ENCODE measurements at places on chromosomes 13 and 19. TPM values are rescaled to one million over a fixed set of nuclear protein-coding genes. Genes with fewer than 3 reads are reported as not detected.

- DNase-seq: peak; percentile 26
These were observed 8.0 kb upstream of the ZNF358 start for GRCh38 chr19:7507884-7508283.

- peak; percentile 28 for DNase-seq
These were observed 63.4 kb upstream of the LRCH1 start for GRCh38 chr13:46489586-46490023.

GRCh38 chr19:8500158-8500557, 2.3 kb downstream of the PRAM1 start:
- no peak for DNase-seq

DNA sequence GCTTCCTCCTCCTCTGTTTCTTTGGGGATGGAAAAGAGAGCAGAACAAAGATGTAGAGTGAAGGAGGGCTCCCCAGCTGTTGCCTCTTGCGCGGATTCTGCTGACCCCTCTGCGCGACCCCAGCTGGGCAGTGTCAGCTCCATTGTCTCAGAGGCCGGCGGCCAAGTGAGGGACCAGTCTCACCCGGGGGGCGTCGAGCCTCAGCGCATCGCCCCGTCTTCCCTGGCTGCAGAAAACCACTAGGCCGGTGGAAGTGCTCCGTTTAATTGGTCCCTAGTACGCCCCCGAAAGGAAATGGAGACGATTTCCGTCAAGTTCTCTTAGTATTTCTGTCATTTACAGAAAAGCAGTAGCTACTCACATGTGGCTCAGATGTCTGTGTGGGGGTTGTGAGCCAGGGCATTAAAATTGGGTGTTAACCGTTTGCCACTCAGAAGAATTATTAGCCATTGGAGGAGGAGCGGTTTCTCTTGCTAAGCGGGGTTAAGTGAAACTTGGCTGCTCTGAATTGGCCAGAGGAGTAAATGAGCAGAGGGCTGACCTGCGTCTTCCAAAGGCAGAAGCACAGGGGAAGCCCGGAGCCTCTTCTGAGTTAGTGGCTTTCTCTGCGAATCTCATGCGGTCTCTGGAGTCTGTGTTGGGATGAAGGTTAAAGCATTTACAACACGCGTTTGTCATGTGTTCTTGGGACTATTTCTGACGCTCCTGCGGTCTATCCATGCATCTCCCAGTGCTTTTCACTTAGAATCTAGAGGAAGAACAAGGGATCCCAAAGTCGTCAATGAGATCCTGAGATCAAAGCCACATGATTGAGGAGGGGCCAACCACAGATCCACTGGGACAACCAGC, 132.8 kb upstream of the MYO16 start:
- DNase-seq: no peak

DNA sequence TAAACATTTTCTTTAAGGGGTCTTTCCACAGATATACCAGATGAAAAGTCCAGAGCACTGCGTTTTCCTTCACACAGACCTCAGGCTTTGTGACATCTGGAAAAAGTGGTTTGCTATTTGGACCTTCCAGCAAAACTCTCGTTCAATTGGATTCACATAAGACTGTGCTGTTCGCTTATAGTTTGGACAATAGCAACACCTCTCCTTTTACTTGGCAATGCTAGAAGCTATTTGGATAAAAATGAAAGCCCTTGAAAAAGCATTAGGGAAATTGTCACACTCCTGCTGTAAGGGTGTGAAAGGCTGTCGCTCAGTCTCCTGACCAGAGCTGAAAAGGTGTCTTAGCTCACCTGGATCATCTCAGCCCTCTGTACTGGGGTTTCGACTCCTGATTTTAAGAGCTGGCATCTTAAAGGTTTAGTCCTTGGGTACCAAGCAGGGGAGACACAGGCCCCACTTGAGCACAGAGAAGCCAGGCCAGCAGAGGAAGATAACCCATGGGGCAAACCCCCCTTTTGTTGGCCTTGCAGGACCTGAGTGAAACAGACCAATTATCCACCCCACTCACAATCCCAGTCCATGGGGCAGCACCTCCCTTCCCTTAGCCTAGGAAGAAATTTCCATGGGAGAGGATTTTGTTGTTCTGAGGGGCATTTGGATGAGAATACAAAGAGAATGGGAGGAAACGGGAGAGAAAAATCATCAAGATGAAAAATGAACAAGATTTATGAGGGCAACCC, 257.6 kb downstream of the DLEU7 start:
- DNase-seq: no peak

DNA sequence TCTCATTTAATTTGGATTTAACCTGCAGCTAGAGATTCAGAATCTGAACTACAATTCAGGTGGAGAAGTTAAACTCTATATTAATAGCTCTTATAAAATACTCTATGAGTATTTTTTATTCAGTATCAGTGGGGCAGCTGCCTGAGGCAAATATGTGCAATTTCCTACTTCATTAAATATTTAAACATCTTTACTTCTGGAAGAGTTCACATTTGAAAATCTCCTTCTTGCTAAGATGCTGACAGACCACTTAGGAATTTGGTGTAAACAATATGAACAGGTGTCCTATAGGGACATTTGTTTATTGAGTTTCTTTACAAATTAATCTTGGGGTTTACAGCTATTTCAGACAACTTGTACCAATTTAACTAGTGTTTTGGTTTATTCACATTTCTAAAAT, 20.4 kb downstream of the STARD13 start:
- no peak for DNase-seq

GRCh38 chr13:80871481-80871880, 530.6 kb upstream of the SPRY2 start:
- no peak for DNase-seq

GRCh38 chr13:85441364-85441763, 357.9 kb downstream of the SLITRK6 start:
- no peak for DNase-seq

- peak; percentile 54 for DNase-seq
These were observed 6.7 kb upstream of the GNA15 start for GRCh38 chr19:3129112-3129511.

- DNase-seq: no peak
These were observed 20.4 kb downstream of the AMER2 start for GRCh38 chr13:25151626-25152195.

- DNase-seq: no peak
These were observed 5.6 kb upstream of the ARRDC2 start for GRCh38 chr19:18002347-18002850.

DNA sequence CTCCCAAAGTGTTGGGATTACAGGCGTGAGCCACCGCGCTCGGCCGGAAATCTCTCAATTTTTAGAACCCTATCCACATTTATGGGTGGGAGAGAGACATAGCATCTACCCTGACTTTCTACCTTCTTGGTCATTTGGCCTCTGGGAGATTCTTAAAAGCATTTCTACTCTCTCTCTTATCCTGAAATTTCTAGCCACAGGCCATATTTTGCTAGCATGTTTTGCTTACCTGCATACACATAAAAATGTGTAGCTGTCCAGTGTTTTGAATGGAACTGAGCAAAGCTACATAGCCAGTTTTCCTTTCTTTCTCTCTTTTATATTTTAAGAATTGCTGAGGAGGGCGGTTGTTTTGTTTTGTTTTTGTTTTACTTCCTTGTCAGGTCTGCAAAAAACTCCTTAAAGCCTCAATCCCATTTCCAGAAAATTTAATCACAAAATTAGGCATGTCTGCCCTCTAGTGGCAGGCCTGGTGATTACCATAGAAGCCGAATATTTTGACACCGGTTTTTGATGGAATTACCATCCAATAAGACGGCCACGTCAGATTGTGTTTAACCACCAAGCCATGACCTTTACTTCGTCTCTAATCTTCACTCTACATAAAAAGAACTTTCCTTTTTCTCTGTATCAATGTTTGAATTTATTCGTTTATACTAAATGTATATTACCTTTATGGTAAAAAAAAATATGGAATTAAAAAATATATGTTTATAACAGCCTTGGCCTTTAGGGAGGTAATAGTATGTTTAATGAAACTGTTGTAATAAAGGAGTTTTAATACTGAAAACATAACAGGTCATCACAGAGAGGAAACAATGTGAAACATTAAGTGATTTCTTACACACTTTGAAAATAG, 34.4 kb upstream of the OXGR1 start:
- DNase-seq: peak; percentile 60

GRCh38 chr19:42693760-42694350, 46.4 kb downstream of the PSG3 start:
- DNase-seq: no peak

DNA sequence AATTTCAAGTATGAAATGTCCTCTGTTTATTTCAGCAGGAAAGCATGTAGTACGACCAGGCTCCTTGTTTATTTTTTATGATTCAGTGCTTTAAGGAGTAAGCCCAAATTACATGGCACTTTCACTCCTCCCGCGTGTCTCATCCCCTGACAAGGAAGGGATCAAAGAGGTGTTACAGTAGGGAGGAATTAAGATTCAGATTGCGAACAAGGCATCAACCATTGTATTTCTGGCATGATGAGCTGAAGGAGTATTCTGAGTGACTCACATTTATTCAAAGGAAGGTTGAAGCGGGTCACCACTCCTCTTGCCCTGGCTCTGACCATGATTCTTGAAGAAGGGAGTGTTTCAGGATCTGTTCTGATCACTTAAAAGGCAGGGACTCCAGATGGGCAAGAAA, 46.1 kb upstream of the CNMD start:
- DNase-seq: no peak

DNA sequence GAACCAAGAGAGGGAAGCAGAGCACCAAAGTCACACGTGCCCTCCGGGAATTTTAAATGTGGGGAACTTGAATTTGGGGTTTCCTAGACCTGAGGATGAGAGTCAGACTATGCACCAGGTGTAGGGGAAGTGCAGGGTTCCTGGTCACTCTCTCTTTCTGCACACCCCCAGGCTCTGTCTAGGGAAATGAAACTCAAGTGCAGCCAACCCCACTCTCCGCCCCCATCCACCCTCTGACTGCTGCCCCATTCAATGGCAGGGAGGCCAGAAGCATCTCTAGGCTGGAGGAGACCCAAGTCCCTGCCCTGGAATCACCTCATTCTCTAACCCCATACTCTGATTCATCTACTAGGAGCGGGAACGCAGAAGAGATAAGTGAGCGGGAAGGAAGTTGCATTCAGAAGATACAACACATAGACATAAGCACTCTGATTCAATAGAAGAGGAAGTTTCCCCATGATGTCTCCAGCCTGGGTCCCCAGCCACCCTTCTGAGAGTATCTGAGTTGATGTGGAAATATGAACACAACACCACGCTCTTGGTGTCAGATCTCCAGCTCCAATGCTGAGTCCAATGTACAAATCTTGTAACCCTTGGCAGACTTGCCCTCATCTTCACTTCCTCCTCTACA, 4.7 kb upstream of the SIGLEC14 start:
- no peak for DNase-seq

GRCh38 chr13:34533941-34534340, 408.1 kb upstream of the NBEA start:
- no peak for DNase-seq

DNA sequence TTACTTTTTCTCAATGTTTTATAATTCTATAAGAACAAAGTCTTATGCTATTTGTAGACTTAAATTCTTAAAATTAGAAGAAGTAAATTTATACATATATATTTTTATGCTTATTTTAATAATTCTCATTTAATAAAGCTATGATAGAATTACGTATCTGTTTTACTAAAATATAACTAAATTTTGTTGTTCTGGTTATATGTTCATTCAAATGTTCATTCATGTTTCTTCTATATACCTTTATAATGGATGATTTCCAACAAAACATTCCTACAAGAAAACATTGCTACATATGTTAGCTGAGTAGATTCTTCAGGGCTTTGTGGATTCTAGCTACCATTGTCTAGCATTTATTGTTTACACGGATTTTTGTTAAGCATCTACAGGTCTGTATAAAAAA, 634.3 kb upstream of the PCDH20 start:
- no peak for DNase-seq

DNA sequence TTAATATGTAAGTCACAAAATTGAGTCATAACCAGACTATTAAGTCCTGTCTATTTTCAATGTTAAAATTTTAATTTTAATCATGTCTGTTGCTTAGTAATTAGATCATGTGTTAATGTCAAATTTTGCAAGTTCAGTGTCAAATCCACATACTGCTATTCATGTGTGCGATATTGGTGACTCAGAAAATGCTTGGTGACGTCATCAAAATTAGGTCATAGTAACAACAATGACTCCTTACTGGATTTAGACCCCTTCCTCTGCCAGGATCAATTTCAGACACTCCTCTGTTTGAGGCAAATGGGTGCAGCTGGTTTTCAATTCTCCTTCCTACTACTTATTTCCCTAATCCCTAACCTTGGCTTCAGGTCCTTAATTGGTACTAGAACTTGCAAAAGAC, 1394.3 kb upstream of the SLC10A2 start:
- DNase-seq: no peak

GRCh38 chr19:58346961-58347929, 6.0 kb downstream of the A1BG start:
- DNase-seq: peak; percentile 15

- no peak for DNase-seq
These were observed 688.6 kb upstream of the SLITRK1 start for GRCh38 chr13:84570831-84571230.

GRCh38 chr19:54189145-54189734, at the start of gene MBOAT7:
MBOAT7 (minus strand) TSS chr19:54189580; CDS start chr19:54188508, 1,072 bp downstream.
- DNase-seq: no peak

The MAP1S gene
- total RNA-seq: 23.4 TPM

The CNN1 gene
- total RNA-seq: 31.0 TPM

The SOX1 gene
- total RNA-seq: not detected

The RPL13A gene
- total RNA-seq: 3,948 TPM

The GIPC3 gene
- 0.21 TPM for total RNA-seq

The ZNF610 gene
- total RNA-seq: 2.7 TPM

The LILRB3 gene
- total RNA-seq: 24.7 TPM

Measured in tibial nerve (tissue), 4 donors.